ENCODE measurements at places on chromosomes 3 and 15.

DNA sequence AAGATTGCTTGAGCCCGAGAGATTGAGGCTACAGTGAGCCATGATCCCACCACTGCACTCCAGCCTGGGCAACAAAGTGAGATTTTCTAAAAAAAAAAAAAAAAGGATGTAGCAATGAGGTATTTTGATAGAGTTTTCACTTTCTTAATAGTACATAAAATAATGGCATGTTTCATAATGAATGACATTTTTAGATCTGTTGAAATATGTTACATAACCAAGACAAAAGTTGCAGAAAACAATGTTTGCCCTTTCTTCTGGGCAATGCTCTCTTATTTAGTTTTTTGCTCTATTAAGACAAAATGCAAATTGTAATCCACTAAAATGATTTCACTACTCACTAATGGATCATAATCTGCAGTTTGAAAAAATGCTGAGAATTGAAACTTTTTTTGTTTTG is 4.4 kb upstream of the MAPK6 start:
- no peak for DNase-seq

DNA sequence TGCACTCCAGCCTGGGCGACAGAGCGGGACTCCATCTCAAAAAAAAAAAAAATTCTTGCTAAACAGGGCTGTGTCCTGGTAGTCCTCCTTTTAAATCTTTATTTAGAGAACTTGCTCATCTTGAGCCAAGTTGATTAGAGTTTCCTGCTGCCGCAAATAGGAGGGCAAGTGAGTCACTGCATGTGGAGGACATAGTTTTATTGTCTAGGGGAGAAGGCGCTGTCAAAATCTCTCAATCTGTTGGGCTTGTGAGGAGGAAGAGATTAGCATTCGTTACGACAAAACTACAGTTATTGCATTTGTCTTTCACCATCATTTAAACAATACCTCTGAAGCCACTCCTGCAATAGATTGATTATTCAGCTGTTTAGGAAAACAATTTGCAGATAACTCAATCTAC is 11.5 kb downstream of the MUC4 start:
- DNase-seq: no peak

- DNase-seq: no peak
Measured at GRCh38 chr3:86989006-86989405, 1.9 kb downstream of the VGLL3 start.

- DNase-seq: no peak
Measured at GRCh38 chr3:20091331-20092047, 51.2 kb downstream of the KAT2B start.

- DNase-seq: no peak
Measured at GRCh38 chr15:66389098-66389858, 2.6 kb downstream of the MAP2K1 start.

DNA sequence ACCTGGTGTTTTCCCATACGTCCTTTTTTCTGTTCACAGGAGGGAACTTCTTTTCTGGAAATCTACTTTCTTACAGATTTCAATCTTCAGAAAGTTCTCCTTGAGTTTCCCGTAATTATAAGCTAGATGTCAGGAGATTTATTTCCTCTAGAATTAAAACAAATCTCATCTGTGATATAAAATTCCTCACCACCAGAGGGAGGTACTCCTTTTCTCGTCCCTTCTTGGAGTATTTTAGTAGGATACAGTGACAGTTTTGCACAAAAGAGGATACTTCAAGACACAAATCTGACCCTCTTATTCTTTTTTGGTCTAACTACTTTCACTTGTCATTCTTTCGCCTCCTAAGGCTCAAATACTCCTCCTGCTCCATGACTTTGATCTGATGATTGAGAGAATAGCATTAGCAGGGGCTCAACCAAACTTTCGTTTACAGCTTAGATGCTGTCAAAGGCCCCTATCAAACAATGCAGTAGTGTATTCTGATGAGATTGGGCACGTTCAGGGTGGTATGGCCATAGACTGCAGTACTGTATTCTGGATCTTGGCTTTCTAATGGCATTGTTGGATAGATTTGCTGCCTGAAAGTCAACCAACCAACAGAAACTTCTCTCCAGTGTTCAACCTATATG is 38.0 kb downstream of the TMEM41A start:
- no peak for DNase-seq

GRCh38 chr3:37934631-37935289 is 55.8 kb upstream of the VILL start:
- no peak for DNase-seq

DNA sequence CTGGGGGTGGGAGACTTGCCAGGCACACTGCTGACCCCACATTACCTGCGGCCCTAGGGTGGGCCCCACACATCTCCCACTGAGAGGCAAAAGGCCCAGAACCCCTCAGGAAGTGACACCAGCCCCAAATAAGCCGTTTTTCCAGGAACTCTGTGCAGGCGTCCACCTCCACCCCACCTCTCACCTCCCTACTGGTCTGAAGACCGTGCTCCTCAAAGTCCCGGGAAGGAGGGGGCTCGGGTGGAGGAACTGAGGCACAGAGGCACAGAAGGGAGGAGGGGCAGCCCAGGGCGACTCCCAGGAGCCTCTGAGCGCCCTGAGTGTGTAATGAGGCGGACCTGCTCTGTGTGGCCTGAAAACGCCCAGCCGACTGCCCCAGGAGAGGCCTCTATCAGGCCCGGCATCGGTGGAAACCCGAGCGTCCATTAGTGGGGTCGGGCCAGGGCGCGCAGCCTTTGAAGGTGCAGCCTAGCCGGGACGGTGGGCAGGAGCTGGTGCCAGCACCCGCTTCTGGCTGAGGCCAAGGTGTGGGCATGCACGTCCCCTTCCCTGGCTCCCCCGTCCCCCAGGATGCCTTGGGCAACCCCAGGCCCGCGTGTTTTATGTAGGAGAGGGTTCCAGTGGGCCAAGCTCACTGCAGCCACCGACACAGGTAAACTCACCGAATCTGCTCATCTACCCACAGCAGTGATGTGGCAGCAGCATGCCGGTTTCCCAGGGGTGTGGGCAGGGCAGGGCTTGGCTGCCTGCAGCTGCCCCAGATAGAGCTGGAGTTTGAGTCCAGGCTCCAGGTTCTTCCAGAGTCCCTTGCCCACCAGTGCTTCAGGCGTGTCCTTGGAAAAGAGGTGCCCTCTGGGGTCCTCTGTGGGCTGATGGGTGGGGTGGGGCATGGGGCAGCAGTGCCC is 55.8 kb downstream of the DNAJB8 start:
- no peak for DNase-seq

DNA sequence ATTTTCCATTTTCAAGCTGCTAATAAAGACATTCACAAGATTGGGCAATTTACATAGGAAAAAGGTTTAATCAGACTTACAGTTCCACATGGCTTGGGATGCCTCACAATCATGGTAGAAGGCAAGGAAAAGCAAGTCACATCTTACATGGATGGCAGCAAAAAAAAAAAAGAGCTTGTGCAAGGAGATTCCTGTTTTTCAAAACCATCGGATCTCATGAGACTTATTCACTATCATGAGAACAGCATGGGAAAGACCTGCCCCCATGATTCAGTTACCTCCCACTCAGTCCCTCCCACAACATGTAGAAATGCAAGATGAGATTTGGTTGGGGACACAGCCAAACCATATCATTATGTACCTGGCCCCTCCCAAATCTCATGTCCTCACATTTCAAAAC is 202.0 kb downstream of the FNDC3B start:
- DNase-seq: no peak

DNA sequence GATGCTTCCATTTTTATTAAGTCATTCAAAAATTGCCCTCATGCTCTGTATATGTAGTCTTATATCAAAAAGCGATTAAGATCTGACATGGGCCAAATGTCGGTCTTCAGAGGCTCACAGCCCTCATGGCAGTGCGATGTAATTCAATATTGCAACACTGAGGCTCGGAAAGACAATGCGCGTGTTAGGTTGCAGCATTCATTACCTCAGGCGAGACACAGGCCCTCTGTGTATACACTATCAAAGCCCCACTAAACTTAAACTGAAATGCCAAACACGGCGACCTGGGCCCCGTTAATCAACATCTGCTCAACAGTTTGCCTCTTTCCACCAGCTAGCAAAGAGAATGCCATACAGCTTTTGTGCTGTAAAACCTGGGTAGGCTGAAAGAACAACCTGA is 413.4 kb downstream of the ERC2 start:
- no peak for DNase-seq

GRCh38 chr3:132867526-132867925 is 145.3 kb upstream of the NPHP3 start:
- DNase-seq: no peak

GRCh38 chr15:49528289-49528688 is 92.3 kb downstream of the FAM227B start:
- no peak for DNase-seq

- no peak for DNase-seq
Measured at GRCh38 chr3:179610066-179610465, 5.5 kb downstream of the NDUFB5 start.

Measured in effector memory CD4-positive, alpha-beta T cell (primary cell).